Activated CD4-positive, alpha-beta T cell treated with anti-CD3 and anti-CD28 coated beads, Interleukin-2, amount 50 U/mL, for 24 hours (primary cell): ENCODE measurements at places on chromosomes 13 and 19.
A peak's percentile ranks its signal among the peaks of the same experiment; 100 is the strongest.

DNA sequence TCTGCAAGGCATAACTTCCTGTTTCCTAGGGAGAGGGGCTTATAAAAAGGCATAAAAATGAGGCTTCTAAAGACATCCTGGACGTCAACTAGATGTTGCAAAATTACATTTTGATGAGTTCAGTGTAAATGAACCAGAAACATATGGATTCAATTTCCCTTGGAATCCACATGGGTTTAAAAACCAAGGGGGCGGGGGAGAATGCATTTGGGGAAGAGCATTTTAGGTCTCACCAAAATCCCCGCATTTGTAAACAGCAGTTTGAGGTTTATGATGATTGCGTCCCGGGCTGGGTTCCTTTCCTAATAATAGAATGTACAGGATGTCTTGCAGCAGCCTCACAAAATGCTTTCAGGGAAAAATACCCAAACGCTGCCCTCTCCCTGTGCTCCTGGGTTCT, 407.8 kb downstream of the ZNF536 start:
- no peak for DNase-seq

- no peak for DNase-seq
Observed at GRCh38 chr19:50449236-50449899, 16.7 kb downstream of the MYBPC2 start.

DNA sequence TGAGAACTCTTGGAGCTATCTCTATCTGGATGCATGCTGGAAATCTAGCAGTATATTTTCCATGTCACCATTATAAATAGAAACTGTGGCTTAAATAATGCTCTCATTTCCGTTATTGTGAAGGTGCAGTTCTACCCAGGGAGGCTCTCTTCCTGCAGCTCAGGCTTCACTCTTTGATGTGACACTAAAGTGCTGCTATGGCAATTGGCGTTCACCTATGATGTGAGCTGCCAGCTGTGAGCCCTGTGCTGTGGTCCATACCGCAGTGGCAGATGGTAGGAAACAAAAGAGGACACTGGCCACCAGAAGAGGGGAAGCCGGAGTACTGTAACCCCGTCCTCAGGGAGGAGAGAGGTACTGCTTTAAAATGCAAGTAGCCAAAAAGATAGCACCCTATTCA, 40.6 kb upstream of the ZNF681 start:
- DNase-seq = peak; percentile 4

DNA sequence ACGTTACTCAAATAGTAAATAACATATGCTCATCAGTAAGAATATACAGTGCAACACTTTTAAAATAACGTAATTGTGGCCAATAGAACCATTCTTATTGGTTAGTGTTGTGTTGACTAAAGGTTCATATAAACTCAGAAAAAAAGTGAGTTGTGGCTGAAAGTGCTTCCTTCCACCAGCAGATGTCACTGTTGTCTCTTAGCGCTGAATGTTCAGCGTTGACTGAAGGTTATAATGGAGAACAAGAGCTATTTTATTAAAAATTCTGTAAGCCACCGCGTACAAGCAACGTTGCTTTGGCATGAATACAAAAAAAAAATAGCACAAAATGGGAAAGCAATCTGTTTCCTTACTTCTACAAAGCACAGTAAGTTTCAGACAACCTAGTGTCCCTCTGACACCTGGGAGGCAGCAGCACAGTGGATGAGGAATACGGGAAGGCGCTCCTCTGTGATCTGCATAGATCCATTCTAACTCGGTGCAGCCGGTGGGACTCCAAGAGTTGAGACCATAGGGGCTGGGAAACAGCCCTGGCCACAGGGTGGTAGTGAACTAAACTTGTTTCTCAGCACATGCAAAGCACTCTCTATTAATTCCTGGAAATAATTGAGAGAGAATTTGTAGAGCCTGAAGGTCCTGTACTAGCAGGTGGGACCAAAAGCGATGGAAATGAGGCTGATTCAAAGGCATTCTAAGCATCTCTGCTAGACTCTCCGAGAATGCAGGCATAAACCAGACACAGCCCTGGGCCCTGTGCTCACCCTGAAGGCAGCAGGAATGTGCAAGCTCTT, 23.9 kb upstream of the OXGR1 start:
- peak; percentile 26 for DNase-seq
